ENCODE measurements at places on chromosomes 16 and 17.

GRCh38 chr16:51365715-51366114 is 214.6 kb upstream of the SALL1 start:
- DNase-seq: no peak

GRCh38 chr17:21345236-21345635 is 30.9 kb upstream of the KCNJ12 start:
- DNase-seq: no peak

- DNase-seq: no peak
Observed at GRCh38 chr17:55319933-55320593, 55.3 kb downstream of the HLF start.

- no peak for DNase-seq
Observed at GRCh38 chr17:13851889-13852288, 217.4 kb upstream of the COX10 start.

DNA sequence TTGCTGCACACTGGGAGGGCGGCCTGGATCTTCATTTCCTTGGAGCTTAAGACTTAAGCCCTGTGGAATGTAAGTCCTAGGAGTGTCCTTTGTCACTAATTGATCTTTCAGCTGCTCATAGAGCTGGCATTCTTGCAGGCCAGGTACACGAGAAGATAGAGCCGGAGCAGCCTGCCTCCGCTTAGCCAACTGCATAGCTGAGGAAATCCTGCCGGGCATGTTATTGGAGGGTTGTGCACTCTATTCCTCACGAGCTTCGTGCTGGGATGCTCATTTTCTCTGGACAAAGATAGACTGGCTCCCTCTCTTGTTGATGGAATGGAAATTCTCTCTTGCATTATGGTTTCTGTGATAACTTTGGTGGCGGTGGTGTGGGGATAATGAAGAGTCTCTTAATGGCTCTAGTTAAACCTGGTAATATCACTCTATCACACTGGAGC is 76.9 kb downstream of the RPA1 start:
- DNase-seq: no peak

DNA sequence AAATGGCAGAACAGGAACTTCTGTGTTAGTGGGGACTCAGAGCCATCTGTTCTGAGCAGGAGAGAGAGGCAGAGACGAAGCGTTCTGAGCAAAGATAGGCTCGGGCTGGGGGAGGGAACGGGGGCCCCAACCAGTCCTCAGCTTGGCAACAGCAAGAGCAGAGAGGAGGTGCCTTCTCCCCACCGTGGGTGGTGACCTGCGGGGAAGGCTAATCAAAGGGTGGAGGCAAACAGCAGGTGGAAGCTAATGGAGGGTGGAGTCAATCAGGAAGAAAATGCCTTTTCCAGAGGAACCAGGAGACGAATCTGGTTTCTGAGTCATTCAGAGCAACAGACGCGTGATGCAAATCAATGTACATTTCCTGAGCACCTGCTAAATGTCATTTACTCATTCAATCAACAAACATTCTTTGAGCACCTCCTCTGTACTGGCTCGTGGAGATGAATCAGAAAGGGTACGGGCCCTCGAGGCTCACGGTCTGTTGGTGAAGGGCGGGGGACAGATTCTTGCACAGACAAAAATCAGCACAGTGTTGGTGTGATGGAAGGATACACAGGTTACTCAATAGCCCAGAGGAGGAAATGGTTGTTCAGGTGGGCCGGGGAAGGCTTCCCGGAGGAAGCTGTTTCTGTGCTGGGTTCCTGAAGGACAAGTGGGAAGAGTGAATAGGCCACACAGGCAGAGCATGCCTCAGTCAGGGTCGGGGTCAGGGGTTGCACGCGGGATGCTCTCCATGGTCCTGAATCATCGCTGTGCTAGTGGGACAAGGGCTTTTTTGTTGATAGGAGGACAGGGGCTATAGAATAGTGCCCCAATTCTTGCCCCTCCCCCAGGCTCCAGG is 5.7 kb upstream of the SPNS2 start:
- DNase-seq: no peak

GRCh38 chr16:77785373-77785764 is 3.0 kb upstream of the VAT1L start:
- DNase-seq: no peak

DNA sequence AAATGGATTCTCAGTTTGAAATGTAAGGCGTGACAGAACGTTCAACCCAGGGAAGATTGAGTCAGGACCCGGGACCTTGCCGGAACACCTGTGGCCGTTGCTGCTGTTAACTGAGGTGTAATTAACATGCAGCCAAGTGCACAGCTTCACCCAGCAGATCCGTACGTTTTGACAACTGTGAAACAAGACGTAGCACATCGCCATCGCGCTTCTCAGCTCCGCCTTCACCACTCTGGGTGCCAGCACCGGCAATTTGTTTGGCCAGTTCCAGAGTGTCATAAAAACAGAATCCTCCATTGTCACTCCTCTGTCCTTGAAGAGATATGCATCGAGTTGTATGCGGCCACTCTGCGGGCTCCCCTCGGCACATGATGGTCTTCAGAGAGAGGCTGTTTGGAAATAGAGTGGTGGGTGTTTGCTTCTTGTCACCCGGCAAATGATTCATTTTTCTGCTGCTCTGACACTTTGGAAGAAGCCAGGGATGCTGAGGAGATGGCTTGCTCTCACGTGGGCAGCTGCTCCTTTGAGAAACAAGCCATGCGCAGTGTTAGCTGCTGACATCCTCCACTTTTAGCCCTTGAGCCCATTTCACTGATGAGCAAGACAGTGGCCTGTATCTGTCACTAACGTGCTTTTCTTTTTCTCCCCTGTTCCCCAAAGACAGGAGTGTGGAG is 22.6 kb downstream of the NAA60 start:
- DNase-seq: no peak

DNA sequence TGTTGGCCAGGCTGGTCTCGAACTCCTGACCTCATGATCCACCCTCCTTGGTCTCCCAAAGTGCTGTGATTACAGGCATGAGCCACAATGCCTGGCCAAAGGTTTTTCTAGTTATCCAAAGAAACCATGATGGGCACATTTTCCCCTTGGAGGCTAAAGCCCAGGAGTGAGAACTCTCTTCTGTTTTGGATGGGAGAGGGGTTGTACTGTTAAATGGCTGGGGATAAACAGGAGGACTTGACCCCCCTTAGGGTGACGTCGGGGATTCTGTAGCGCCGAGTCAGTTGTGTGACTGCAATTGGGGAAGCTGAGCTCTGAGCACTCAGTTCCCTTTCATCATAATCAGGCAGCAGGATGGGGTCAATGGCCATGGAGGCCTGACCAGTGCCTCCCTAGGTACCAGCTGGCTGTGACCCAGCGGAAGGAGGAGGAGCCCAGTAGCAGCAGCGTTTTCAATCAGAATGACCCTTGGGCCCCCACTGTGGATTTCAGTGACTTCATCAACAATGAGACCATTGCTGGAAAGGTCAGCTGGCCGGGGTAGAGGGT is 4.1 kb downstream of the AOC3 start:
- DNase-seq: no peak

DNA sequence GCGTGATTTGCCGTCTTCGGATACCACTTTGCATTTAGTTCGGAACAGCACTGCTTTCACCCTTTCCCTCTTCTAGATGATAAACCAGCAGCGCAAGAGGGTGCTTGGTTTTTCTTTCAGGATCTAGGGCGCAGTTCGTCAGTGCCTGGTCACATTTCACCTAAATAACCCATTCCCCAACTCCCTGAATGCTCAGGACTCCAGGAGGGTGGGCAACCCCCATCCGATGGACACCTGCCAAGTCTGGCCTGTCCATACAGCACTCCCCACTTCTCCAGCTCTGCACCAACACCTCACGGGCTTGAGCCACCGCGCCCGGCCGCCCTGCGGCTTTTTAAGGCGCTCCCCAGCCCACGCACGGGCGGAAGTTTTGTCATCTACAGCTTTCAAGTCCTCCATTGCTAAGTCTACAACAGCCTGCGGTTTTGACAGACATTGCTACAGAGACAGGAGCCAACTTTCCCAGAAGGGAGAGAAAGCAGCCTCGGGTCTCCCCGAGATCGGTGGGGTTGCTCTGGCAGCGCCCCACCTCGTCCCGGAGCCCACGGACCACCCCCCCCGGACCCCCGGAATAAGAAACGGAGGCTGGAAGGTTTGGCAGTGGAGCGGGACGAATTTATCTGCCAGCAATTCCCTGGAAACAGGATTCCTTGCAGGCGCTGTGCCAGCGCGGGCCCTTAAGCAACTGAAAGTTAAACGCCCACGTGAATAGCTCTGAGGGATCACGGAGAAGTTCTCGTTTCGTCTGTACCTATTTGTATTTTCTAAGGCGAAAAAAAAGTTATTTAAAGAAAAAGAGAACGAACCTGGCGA is 38.6 kb upstream of the SLFN13 start:
- DNase-seq: peak; percentile 18

- no peak for DNase-seq
Observed at GRCh38 chr17:1251866-1252608, 18.2 kb upstream of the BHLHA9 start.

DNA sequence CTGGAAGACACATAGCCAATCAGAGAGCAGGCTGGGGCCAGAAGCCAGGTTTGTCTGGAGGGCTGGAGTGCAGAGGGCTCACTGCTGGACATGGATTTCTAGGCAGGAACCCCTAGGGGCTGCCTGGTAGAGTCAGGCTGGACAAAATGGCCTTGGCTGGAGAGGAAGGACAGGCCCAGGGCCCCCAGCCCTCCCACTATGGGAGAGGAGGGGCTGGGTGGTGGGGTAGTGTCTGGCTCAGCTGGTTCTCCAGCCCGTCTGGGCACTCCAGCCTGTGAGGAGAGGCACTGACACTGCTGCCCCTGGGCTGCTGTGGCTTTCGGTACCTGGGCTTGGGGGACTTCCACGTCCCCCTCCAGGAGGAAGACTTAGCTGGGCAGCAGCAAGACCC is 21.7 kb upstream of the DOK4 start:
- no peak for DNase-seq

DNA sequence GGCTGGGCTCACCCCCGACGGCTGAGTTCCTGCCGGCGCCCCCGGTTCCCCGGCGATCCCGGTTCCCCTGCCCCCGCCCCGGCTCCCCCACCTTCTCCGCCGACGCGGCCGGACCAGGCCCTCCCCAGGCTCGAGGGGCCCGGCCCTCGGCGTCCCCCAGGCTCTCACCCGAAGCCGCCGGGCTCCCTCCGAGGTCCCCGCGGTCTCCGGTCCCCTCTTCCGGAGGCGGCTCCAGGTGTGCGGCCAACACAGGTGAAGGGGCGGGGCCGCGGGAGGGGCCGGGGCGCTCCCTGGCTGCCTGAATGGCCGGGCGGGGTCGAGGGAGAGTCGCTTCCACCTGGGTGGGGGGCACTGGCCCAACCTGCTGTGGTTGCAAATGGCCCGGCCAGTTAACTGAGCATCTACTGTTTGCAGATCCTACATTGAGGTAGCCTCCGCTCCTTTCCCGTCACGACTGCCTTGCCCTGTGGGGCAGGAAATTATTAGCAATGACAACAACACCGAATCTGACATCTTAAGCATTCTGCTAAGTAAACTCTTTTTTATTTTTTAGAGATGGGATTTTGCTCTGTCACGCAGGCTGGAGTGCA is at the start of gene BICDL2:
Gene BICDL2 (minus strand): TSS at position 219 of the 590 bp plus-strand sequence. CDS start 1,448 bp downstream, outside the sequence.
- DNase-seq: no peak

- DNase-seq: no peak
Observed at GRCh38 chr17:3692346-3692745, 3.6 kb downstream of the P2RX5 start.

DNA sequence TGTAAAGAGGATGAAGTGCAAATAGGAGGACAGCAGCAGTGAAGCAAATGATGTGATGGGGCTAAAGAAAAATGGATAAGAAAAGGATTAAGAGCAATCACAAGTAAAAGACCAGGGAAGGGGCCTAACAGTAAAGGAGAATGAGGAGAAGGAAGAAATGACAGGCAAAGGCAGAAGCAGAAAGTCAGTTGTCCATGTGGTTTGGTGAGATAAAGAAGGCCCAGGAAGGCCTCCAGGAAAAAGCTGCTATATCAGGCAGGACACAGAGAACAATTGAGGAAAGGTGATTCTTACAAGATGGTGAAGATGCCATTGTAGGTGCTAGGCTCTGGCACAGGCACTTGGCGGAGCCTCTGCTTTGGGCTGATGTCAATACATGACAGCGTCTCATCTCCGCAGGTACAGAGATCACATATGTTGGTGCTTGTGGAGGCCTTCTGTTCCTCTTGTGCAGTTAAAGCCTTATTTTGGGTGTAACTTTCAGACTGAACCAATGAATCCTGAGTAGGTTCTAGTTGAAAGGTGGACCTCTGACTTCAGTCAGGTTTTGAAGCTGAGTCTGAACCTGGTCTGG is 18.1 kb downstream of the RDM1 start:
- no peak for DNase-seq

DNA sequence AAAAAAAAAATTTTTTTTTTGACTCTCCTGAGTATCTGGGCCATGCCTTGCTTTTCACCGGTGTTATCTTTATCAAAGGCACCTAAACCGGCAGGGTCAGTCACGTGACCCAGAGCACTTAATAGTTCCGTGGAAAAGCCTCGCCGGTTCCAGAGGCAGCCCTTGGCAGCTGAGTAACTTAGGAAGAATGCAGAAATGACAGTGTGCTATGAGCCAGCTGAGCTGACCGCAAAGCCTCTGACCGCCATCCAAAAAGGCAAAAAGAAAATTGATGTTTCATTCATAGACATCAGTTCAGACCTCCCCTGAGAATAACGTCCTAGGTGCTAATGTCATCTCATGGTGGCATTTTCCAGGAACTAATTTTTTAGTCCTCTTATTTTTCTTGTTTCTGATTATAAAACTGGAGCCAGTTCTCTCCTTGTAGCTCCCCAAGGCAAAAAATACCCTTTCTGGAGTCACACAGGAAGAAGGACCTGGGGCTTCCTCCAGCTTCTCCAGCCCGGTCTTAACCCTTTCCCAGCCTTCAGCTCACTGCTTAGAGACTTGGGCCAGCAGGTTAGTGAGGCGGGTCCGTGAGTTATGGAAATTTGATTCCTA is 122.6 kb downstream of the SOCS1 start:
- peak; percentile 97 for DNase-seq

DNA sequence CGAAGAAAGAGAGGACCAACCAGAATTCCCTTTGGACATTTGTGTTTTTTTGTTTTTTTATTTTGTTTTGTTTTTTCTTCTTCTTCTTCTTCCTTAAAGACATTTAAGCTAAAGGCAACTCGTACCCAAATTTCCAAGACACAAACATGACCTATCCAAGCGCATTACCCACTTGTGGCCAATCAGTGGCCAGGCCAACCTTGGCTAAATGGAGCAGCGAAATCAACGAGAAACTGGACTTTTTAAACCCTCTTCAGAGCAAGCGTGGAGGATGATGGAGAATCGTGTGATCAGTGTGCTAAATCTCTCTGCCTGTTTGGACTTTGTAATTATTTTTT is 3.6 kb downstream of the SOX9 start:
- no peak for DNase-seq

DNA sequence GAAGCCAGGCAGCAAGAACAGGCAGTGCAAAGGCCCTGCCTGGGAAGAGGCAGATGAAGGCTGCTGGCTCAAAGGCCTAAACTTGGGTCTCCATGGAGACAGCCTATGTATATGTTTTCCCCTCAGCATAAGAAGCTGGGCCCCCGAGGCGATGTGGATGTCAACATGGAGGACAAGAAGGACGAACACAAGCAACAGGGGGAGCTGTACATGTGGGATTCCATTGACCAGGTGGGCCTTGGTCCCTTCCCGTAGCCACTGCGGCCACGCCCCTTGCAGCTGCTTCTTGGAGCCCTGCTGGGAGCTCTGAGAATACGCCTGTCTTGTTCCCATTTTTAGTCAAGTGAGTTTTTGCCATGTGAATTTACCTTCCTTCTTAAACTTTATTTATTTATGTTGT is 106.0 kb downstream of the SDR42E1 start:
- no peak for DNase-seq

- no peak for DNase-seq
Observed at GRCh38 chr17:62032480-62032879, 32.6 kb downstream of the MED13 start.
